ENCODE measurements at places on chromosomes 2 and 18. TPM values are rescaled to one million over a fixed set of nuclear protein-coding genes. Genes with fewer than 3 reads are reported as not detected.

LBH gene
- 52.0 TPM for total RNA-seq

CXCR1 gene
- total RNA-seq, result not detected

ST6GAL2 gene
- 0.63 TPM for total RNA-seq

SCRN3 gene
- total RNA-seq, result 14.2 TPM

MC5R gene
- not detected for total RNA-seq

SPP2 gene
- not detected for total RNA-seq

CAMKMT gene
- total RNA-seq, result 2.4 TPM

TBR1 gene
- under 0.01 TPM for total RNA-seq

CAPN13 gene
- not detected for total RNA-seq

FAP gene
- 1.3 TPM for total RNA-seq

KIF1A gene
- total RNA-seq, result under 0.01 TPM
